Activated T-helper 1 cell treated with anti-CD3 and anti-CD28 coated beads, Interleukin-2, amount 50 U/mL, for 16 hours (primary cell): ENCODE measurements at places on chromosomes 7 and 10.

- no peak for DNase-seq
Observed at GRCh38 chr10:108894402-108895301, 1028.7 kb downstream of the XPNPEP1 start.

DNA sequence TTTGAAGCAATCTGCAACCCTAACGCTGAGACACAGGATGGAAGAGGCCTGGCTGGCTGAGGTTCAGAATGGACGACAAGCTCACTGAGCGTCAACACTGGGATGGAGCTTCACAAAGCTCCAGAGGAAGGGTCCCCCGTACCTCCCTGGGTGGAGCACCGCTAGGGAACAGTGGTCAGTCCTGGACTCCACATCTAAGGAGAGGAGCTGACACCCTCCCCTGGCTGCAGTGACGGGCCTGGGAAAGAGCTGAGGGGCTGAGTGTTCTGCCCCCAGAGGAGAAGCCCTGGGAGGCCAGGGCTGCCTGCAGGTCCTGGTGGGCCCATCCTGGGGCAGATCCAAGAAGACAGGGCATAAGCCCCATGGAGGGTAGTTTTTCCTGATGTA is 146.2 kb downstream of the ARHGAP22 start:
- DNase-seq: no peak

DNA sequence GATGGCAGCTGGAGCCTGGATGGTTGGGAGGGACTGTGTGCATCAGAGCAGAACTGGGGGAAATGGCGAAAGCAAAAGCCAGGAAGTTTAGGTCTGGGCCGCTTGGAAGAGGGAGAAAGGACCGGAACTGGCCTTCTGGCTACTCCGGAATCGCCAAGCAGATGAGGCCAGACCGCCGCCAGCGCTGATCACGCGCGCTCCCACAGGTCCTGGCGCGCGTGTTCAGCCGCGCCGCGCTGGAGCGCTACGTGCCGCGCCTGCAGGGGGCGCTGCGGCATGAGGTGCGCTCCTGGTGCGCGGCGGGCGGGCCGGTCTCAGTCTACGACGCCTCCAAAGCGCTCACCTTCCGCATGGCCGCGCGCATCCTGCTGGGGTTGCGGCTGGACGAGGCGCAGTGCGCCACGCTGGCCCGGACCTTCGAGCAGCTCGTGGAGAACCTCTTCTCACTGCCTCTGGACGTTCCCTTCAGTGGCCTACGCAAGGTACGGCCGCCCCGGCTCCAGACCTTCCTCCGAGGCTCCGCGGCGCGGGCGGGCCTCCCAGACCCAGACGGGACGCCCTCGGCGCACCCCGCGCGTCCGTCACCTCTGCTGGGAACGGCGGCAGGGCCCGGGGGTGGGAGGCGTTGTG is 2.0 kb downstream of the CYP26C1 start:
- DNase-seq: no peak

- DNase-seq: no peak
Observed at GRCh38 chr7:129069021-129069420, 14.1 kb upstream of the TNPO3 start.

- no peak for DNase-seq
Observed at GRCh38 chr7:84744385-84744784, 442.5 kb downstream of the SEMA3D start.

GRCh38 chr10:70887804-70888800 is at the start of gene PCBD1:
Gene PCBD1 (minus strand): TSS chr10:70888565. CDS start chr10:70888533, 32 bp downstream.
- DNase-seq: peak; percentile 41

DNA sequence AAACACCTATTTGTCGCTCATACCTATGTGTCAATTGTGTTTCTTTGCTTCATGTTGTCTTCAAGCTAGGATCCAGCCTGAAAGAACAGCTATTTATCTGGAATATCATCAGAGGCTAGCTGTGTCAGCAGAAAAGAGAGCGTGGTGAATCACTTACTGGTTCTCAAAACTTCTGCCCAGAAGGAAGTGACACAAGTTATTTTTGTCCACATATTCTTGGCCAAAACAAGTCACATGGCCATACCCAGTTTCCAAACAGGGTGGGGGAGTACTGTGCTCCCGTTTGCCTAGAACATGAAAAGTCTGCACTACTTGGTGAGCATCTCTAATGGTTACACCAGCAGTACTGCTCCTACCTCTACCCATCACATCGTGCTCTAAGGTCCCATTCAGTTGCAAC is 160.9 kb upstream of the CSTF2T start:
- no peak for DNase-seq

GRCh38 chr7:43572516-43573049 is 10.3 kb upstream of the STK17A start:
- no peak for DNase-seq

GRCh38 chr7:138075350-138075749 is 909 bp upstream of the AKR1D1 start:
- no peak for DNase-seq

- DNase-seq: no peak
Observed at GRCh38 chr10:25725917-25726716, 207.9 kb upstream of the MYO3A start.

- no peak for DNase-seq
Observed at GRCh38 chr10:34370126-34370525, 445.0 kb downstream of the PARD3 start.

GRCh38 chr10:87818505-87819288 is 671 bp upstream of the ATAD1 start:
- DNase-seq: peak; percentile 50

DNA sequence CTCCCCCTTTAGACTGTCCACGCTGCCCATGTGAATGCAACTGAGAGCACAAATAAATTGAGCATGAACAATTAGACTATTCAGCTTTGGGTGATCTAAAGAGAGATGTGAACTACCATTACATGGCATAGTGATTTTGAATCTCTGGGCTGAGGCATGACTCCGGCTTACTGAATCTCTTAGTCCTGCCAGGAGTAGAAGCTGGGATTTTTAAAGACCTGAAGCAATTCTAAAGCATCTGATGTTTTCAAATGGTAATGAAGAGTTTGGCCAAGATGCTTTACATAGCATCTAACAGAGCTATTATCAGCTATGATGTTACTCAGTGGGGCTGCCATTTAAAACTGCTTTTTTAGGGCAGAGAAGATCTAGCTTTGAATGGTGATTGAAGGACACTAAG is 1059.1 kb downstream of the SORCS3 start:
- DNase-seq: no peak

DNA sequence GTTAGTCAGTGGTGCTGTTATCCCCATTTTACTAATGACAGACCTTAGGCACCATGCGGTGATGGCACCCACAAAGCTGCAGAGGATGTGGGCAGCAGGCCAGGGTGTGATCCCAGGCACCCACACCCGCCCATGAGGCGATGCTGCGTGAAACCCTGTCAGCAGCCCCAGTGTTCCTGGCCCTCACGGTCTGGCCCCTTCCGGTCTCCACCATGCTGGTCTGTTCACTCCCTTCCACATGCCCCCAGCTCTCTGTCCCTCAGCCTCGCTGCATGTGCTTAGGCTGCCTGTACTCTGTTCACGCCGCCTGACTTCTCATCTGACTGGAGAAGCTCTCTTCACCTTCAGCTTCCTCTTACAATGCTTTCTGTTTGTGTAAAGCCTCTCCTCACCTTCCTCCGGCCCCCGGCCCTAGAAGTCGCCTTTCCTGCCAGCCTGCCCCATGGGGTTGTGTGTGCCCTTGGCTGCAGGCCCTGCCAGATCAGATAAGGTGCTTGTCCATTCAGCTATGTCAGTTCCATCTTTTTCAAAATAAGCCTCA is 17.6 kb upstream of the ORAI2 start:
- DNase-seq: no peak

DNA sequence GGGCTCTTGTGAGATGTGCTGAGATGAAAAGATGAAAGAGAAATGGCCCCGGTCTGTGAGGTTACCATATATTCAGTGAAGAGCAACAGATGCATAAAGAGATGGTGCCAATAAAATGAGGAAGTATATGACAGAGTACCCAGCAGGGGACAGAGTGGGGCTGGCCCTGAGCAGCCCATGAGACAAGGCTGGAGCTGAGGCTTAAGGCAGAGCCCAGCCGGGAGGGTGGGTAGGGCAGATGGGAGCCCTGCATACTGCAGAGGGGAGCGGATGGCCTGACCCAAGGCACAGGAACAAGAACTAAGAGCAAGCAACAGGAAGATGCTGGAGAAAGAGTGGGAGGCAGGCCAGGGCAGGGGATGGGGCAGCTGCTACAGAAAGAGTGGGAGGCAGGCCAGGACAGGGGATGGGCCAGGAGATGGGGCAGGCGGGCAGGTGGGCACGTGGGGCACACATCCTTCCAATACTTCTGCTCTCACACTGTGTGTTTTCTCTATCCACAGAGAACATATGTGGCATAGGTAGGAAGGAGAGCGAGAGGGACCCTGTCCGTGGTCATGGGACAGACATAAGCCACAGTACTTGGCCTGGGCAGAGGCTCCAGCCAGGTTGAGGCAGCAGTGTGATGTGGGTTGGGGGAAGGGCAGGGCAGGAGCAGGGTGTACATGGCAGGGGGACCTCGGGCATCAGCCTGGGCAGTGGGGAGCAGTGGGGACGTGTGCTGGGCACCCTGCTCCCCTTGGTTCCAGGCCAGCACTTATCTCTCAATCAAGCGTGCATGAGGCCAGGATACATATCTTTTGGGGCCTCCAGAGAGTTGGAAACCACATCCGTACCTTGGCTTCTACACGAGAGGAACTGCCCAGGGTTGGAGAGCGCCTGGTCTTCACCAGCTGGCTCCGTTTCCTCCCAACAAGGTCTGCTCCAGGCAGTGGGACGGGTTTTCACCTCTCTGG is 91.6 kb upstream of the IKZF1 start:
- DNase-seq: no peak

DNA sequence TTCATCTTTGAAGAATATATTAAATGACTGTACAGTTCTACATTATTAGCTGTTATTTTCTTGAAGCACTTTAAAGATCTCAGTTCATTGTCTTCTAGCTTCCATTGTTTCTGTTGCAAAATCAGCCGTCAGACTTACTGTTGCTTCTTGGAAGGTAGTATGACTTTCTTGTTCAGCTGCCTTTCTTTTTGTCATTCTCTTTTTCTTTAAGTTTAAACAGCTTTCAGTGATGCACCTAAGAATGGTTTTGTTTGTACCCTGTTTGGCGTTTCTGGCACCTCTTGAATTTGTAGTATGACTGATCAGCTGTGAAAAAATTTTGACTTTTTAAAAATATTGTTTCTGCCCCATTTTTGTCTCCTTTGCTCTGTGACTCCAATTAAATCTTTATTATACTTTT is 9.3 kb downstream of the MKLN1 start:
- no peak for DNase-seq

- DNase-seq: no peak
Observed at GRCh38 chr7:71133856-71134255, 1.9 kb downstream of the GALNT17 start.

DNA sequence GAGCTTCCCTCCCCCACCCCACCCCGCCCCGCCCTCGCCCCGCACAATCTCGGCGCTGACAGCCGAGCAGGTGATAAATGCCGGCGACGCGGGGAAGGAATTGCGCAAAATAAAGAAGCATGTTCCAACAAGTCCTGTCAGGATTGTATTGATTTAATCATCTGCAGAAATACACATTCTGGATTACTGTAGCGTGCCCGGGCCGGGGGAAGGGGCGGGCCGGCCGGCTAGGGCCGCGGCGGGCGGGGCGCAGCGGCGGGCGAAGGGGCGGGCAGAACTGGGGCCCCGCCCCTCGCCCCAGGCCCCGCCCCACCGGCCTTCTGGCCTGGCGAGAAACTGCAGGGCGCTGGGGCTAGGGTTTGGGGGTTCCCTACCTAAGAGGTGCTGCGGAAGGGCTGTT is 88.9 kb upstream of the PAX2 start:
- DNase-seq: no peak

- DNase-seq: no peak
Observed at GRCh38 chr7:69018200-69018599, 580.1 kb upstream of the AUTS2 start.

GRCh38 chr10:124146483-124146882 is 53.1 kb upstream of the CHST15 start:
- DNase-seq: no peak

DNA sequence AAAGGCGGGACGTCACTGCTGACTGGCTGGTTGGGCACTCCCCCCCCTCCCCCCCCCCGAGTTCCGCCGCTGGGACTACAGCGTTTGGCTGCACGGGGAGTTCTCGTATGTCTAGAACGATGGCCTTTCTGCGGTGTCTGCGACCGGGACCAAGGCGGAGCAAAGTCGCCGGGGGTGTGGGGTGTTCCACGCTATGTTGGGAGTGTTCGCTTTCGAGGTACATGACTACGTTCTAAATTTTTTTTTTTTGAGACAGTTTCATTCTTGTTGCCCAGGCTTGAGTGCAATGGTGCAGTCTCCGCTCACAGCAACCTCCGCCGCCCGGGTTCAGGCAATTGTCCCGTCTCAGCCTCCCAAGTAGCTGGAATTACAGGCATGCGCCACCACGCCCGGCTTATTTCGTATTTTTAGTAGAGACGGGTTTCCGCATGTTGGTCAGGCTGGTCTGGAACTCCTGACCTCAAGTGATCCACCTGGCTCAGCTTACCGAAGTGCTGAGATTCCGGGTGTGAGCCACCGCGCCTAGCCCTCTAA is 573 bp upstream of the IDI1 start:
- DNase-seq: no peak

GRCh38 chr10:123564631-123565030 is 101.5 kb upstream of the GPR26 start:
- no peak for DNase-seq

- DNase-seq: no peak
Observed at GRCh38 chr10:99403674-99404073, 26.8 kb downstream of the GOT1 start.

DNA sequence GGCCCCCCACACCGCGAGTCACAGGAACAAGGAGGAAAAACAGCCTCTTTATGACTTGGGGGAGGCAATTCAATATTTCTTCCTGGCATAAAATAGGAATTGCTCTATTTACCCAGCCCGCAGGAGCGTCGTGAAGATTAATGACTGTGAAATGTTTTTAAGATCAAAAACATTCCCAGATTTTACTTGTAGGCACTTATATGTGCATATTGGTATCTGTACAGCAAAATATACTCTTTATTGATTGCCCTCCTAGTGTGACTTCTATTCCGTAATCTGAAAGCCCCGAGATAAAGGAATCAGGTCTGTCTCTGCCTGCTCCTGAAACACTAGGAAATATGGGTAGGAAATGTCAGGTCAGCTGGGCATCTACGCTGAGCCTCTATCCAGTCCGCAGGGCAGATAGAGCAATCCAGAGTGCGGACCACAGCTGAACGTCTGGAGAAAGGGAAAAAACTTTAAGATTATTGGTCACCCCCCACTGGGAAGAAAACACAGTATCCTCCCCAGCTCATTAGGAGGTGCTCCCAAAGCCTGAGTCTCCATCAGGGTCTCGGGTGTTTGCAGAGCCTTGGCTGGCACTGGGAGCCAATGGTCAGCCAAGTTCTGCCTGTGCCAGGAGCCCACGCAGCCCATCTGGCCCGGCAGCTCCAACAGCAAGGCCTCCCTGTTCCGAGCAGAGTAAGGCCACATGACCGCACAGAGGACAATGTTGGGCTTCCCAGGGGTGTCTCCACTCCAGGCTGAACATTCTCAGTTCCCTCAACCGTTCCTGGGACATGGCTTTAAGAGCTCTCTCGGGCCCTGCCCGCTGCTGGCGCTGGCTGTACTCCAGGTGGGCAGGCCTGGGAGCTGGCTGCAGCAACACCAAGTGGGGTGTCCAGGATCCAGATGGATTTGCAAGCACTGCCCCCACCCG is 7.7 kb downstream of the CTBP2 start:
- DNase-seq: no peak
